ENCODE measurements at places on chromosomes 7 and 10.

DNA sequence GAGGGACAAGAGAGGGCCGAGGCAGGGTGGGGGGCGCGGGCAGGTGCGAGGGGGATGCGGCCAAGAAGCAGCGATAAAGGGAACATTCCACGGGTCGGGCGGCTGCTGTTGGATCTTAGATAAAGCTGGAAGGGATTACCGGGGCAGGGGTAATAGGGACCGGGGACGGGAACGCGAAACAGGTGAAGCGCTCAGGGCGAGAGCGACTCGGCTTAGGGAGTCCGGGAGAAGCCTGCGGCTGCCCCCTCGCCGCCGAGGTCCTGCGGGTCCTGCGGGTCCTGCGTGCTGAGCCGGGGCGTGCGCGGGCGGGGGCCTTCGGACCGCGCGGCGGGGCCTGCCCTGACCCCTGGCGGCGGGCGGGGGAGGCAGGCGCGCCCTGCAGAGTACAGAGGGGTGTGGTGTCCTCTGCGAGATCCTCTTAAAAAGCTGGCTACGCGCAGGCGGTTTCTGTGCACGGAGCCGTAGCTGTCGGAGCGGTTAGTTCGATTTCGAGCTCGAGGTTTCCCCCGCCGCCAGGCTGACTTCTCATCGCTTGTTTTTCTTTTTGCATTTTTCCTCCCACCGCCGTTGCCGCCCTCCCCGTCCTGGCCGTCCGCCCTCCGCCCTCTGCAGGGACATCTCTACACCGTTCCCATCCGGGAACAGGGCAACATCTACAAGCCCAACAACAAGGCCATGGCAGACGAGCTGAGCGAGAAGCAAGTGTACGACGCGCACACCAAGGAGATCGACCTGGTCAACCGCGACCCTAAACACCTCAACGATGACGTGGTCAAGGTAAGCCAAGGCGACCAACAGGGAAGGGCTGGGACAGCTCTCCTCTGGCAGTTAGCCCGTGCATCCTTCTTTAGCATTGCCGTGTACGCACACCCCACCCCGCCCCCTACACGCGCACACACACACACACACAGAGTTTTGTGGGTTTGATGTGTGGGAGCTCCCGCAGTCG is 1.4 kb downstream of the CAV1 start:
- DNase-seq, result no peak

DNA sequence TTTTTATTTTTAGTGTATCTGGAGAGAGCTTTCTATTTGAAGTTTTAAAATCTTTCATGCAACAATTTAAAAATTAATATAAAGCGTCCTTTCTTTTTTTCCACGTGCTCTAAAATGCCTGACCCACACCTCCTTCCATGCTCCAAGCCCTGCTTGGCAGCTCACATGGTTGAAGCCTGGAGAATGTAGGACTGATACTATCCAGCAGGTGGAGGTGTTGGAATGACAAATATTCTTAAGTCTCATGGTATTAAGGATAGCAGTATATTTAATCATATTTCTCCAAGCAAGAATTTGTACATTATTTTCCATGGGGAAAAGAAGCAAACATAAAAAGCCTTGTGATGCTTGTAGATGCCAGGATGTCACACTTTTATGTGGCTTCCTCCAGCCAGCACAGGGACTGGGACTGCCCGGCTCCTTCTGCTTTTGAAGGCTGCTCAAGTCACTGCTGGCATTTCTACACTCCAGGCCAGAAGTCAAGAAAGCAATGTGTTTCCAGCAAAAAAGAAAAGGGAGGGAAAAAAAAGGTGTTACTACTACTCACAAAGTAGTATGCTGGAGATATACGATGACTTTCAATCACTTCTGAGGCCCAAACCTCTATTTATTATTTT is 49.7 kb downstream of the BZW2 start:
- no peak for DNase-seq

- DNase-seq, result peak; percentile 86
Measured at GRCh38 chr10:11145495-11145855, 127.8 kb downstream of the CELF2 start.

DNA sequence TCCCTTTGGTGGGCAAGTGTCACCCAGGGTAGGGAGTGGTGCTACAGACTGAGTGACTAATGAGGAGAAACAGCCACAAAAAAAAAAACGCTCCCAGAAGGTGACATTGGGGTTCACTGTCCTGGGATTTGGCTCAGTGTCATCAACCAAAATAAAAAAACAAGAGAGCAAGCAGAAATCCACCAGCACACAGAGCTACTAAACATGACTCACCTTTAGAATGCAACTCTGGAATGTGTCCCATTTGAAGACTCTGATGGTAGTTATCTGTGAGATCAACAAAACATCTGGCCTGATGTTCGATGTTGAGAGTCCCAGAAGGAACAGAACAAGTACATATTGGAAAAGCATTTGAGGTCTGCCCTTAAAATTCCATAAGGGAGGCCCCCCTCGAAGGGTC is 200.3 kb upstream of the LYZL2 start:
- no peak for DNase-seq

GRCh38 chr7:92809397-92809759 is 27.0 kb downstream of the CDK6 start:
- DNase-seq, result no peak

GRCh38 chr7:15131661-15132060 is 229.1 kb upstream of the DGKB start:
- DNase-seq, result no peak

DNA sequence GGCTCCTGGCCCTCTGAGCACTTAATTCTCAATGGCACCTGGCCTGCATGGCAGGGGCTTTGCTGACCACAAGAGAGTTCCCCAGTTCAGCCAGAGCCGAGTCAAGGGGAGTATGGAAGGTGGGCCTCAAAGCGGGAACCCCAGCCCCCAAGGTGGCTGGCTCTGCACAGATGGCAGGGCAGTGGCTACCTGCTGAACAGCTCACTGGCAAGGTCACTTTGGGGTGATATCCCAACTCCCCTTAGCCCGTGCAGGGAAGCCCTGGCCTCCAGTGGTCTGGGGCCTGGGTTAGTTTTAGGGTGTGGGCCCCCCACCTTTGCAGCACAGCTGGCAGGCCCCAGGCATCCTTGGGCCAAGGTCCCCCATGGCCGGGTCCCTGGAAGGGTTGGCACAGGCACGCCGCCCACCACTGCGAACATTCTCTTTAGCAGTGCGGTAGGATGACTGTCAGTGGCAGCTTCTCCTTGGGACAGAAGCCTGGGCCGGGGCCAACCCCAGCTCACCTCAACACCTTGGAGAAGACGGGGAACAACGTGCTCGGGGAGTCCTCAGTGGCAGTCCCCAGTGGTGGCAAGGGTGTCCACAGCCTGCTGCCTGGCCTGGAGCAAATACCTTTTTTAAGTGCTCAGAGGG is 36.8 kb downstream of the PPIF start:
- no peak for DNase-seq

- no peak for DNase-seq
Measured at GRCh38 chr10:71713135-71714030, 6.2 kb downstream of the C10orf105 start.

GRCh38 chr7:33964417-33965182 is 59.3 kb downstream of the BMPER start:
- no peak for DNase-seq

DNA sequence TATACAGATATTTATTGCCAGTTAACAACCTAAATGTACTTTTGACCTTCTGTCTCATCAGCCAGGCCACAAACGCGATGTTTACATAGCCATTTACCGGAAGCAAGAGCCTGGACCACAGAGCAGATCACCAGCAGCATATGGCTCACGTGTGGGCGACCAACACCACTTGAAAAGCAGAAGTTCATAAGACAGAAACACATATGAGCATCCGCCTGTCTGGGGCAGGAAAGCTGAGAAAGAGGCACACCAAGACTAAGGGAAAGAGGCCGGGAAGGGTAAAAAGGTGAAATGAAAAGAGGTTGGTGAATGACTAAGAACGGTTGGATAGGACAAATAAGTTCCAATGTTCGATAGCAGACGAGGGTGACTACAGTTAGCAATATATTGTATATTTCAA is 1.3 kb downstream of the ABCB1 start:
- no peak for DNase-seq

GRCh38 chr10:33025039-33025438 is 67.0 kb upstream of the ITGB1 start:
- no peak for DNase-seq

DNA sequence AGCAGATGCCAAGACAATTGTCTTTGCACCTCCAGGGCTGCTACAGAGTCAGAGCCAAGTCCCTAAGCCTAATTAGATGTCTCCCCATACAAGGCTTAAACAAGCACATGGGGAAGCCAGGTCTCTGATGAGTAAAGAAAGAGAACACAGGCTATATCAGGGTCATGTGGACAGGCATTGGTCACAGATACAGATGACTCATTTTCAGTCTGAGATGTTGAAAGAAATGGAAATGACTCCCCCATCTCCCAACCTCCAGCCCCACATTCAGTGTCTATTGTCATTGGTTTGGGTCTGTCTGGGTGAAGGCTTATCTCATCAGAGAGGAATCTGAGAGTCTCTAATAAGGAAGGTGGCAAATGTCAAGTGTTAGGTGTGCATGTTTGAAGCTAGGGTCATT is 290.1 kb upstream of the KIAA1217 start:
- DNase-seq, result no peak

GRCh38 chr7:40447345-40447744 is 312.5 kb downstream of the SUGCT start:
- no peak for DNase-seq

DNA sequence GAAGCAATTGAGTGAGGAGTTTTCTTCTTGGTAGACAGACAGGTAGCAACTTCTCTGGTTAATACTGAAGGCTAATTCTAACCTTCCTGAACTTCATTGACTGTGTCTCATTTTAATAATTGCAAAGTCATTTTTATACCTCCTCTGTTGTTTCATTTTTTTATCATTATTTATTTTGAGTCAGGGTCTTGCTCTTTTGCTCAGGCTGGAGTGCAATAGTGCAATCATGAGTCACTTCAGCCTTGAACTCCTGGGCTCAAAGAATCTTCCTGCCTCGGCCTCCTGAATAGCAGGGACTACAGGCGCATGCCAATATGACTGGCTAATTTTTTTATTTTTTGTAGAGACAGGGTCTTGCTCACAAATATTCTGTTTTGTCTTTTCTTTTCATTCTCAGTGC is 45.4 kb downstream of the APBB1IP start:
- no peak for DNase-seq

- DNase-seq, result no peak
Measured at GRCh38 chr10:120455606-120456005, 1.4 kb upstream of the PLPP4 start.

GRCh38 chr7:69833964-69834363 is 235.7 kb downstream of the AUTS2 start:
- DNase-seq, result no peak

DNA sequence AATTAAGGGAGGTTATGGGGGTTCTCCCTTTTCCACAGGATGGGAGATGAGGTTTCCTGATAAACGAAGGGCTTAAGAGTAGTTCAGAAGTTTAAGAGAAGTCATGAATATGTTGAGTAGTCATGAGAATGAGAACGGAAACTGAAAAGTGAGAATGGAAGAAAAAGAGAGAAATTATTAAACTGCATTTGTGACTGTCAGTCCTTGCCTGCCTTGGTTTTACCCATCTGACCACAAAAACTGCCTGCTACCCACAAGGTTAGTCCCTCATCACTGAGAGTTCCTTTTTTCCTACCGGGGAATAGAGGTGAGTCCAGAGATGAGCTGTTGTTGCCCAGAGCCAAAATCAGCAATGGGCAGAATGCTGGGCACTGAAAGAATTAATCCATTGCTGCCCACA is 174.1 kb upstream of the BET1 start:
- no peak for DNase-seq

DNA sequence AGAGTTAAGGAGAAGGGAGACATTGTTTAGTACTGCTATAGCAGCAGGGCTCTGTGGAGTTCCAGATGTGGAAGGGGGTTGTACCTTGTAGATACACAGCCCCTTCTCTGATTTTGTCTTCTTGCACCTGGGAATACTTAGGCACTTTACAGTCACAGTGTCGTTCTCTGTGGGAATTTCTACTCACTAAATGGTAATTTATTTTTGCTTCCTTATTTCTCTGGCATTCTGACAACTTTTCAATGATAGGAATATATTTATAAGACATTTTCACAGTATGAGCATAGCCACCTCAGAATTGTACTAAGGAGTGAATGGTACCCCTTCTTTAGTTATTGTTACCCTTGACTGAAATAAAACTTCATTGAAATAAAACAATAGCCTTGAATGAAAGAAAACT is 132.8 kb downstream of the SUGCT start:
- no peak for DNase-seq

DNA sequence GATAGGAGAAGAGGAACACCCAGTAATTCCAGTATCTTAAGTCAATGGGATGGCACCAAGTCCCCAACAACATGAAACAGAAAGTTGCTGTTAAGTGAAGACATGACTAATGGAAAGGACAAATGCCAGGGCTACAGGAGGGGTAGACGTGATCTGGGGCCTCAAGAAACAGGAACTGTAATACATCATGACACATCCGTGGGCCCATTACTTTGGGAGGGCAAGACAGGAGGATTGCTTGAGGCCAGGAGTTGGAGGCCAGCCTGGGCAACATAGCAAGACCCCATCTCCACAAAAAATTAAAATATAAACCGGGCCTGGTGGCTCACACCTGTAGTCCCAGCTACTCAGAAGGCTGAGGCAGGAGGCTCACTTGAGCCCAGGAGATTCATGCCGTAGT is 408.6 kb upstream of the PRKCQ start:
- DNase-seq, result no peak

Measured in DND-41 (cell line).